ENCODE measurements at places on chromosomes 3 and 15.

- DNase-seq: no peak
Observed at GRCh38 chr3:121963608-121964007, 58.4 kb downstream of the ILDR1 start.

- DNase-seq: no peak
Observed at GRCh38 chr3:86865506-86865905, 125.4 kb downstream of the VGLL3 start.

- DNase-seq: no peak
Observed at GRCh38 chr3:99330924-99331532, 307.4 kb upstream of the COL8A1 start.

DNA sequence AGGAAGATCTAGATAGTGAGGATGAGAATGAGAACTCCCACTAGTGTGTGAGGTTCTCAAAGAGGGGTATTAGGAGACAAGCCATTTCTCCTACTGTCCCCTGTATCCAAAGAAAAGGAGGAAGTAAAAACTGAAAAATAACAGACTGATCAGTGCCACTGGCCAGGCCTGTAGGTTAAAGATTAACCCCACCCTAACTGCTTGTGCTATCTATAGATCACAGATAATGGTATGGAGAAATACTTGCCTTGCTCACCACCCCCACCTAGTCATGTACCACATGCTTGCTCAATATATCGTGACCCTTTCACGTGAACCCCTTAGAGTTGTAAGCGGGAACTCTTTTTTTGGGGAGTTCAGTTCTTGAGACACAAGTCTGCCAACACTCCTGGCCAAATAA lies 519.7 kb upstream of the FRG2C start:
- DNase-seq: no peak

DNA sequence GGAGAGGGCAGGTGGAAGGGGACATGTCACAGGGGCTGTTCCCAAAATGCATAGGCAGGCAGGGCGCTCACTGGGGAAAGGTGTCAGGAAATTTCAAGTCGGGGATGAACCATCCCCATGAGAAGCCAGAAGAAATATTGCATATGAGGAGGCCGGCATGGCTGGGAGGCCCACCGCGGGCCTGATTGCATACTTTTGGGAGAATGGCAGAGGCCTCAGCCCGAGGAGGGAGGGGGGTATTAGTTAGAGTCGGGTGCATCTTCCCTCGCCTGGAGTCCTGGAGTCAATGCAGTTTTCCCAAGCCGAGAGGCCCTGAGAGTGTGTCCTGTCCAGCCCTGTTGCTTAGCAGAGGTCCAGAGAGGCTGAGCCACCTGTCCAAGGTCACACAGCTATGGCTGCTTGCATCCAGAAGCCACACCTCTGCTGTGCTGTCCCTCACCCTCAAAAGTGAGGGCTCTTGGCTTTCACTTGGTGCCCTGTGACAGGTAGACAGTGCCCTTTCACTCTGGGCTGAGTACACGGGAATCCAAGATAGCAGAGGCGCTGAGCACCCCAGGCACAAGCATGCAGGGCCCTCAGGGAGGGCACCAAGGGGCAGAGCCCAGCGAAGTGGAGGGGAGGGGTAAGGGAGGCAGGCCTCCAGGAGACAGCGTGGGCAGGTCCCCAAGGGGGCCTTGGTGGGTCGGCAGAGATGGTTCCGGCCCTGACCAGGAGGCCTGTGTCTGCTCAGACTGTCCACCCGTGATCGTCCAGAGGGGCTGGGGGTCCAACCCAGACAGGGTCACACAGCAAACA lies 48.5 kb downstream of the GRIP2 start:
- DNase-seq: no peak
